ENCODE measurements at places on chromosomes 11 and 22.

DNA sequence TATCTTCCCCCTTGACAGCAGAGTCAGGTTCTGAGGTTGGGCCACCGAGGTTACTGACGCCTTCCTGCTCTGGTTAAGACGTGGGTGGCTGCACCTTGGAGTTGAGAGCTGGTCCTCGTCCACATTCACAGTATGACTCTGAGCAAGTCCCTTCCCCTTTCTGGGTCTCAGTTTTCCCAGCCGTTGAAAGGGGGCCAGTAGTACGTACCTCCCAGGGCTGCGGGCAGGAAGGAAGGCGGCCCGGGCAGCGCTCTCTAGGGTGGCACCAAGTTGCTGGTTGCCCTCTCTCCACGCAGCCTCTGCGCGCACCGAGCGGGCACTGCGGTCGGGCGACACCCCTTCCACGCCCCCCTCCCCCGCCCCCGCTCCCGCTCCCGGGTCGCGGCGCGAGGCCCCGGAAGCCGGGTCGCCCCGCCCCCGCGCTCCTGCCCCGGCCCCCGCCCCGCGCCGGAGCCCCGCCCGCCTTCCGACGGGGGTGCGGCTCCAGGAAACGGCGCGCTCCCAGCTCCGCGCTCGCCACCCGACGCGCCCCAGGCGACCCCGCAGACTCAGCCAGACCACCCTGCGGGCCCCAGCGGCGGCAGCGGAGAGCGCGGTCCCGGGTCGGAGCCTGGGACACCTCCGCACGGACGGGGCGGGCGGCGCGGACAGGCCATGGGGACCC is at the start of gene EHBP1L1:
Gene EHBP1L1 (plus strand): TSS at position 486 of the 664 bp plus-strand sequence. CDS start 250 bp downstream, outside the sequence.
- DNase-seq: no peak

- DNase-seq: no peak
Measured at GRCh38 chr22:20209761-20210250, 58.3 kb downstream of the RTN4R start.

DNA sequence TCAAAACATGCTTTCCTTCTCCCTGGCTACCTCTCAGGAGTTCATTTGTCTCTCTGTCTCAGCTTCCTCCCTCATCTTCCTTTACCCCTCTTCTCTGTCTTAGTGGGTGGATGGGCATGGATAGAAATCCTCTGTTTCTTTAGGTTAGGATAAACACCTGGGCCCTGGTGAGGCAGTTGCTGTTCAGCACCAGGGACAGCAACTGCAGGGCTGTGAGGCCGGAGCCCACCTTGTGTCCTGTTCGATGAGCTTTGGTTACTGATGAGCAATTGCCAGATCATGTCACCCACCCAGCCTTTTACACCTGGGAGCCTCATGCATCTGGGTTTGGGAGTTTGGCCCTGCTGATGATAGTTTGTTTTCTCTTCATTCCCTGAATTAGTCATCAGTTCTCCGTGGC is 6.1 kb upstream of the CRYBB3 start:
- DNase-seq: no peak

- no peak for DNase-seq
Measured at GRCh38 chr11:110071197-110071596, 22.0 kb upstream of the ZC3H12C start.

DNA sequence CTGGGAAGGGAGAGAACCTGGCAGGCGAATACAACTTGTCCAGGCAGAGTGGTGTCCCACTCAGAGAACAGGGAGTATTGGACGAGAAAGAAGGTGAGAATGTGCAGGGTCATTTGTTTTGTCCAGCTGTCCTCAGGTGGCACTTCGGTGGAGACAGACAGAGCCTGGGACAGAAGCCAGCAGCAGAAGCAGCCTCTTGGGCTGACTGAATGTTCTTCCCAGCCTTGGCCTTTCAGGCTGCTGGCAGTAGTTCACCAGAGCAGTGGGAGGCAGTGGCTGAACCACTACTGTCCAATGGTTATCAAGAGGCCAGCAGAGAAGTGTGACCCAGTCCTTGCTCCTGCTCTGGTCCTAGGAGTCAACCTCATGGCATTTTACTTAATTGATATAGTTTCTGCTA is 331.1 kb upstream of the NARS2 start:
- DNase-seq: no peak

- DNase-seq: no peak
Measured at GRCh38 chr22:17842386-17842785, 68.1 kb upstream of the BID start.

- DNase-seq: no peak
Measured at GRCh38 chr22:43854786-43855271, 7.5 kb downstream of the SULT4A1 start.

DNA sequence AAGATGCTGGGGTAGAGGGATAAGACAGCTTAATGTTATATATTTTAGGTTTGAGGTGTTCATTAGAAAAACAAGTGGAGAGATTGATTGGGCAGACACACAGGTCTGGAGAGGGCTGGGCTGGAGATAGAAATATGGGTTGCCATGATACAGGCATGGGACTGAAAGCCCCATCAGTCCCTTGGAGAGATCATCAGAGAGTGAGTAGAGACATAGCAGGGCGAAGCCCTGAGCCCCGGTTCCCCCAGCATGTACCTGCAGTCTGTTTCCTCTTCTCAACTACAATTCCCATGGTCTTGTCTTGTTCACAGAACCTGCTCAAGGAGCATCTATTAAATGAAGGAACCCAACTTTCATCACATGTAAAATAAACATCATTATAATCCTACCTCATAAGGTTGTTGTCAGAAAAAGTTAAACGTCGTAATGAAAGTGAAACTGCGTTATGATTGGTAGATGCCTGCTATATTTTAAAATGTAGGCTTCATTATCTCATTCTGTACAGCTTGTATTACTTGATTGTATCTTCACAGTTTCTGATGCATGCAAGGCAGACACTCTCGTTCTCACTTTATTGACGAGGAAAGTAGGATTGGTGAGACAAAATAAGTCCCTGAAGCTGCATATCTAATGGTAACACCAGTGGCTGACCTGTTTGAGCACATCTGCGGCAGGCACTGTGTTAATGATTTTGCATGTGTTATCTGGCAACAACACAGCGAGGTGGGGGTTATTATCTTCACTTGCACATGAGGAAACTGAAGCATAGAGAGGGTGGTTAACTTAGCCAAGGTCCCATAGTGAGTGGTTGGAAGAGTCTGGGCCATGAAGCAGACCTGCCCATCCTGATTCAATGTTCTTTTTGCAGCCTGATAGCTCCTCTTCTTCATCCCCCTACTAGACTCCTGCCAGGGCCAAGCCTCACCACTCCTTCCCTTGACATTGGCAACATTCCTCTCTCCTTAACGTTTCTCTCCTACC is 63.5 kb downstream of the ENDOD1 start:
- DNase-seq: no peak

DNA sequence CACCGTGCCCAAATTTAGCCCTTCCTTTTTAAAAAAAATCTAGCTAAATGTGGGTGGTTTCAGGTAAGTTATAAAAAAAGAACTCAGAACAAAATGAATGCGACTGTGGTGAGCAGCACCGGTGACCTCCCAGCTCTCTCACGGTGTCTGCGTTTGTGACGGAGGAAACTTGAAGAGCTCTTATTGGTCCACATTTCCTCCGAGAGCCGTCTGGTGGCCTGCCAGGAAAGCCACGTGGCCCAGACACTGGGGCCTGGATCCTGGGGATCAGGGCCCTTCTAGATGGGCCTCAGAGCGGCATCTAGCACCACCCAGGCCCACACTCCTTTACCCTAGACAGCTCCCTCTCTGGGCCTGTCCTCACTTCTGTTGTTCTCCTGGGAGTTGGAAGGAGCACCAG is 39.5 kb downstream of the B3GAT1 start:
- no peak for DNase-seq

- DNase-seq: no peak
Measured at GRCh38 chr11:65213322-65214211, 31.8 kb downstream of the CAPN1 start.

DNA sequence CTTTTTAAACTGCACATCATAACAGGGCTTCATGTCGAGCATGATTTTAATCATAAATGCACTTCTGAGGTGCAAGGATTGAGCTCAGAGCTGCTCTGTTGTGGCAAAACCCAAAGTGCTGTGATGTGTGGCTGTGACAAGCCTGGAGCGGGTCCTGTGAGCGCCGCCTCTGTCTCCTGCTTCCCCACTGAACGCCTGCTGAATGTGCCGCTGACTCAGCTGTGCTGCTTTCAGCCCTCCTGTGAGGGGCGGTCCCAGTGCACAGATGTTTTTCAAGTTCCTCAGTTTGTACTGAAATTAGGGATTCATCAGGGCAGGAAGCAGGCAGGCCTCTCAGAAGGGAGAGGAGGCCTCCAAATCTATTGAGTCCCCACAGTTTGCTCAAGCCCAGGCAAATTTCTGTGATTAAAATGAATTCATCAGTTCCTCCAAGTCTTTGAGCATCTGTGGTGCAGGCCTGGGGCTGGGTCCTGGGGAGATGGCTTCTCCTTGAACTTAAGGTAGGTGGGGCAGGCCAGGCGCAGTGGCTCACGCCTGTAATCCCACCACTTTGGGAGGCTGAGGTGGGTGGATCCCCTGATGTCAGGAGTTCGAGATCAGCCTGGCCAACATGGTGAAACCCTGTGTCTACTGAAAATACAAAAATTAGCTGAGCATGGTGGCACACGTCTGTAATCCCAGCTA is 3.0 kb upstream of the GTSE1 start:
- no peak for DNase-seq

GRCh38 chr11:118291477-118292135 is 12.9 kb upstream of the CD3E start:
- no peak for DNase-seq

GRCh38 chr11:102837646-102838045 is 5.8 kb downstream of the MMP3 start:
- no peak for DNase-seq

DNA sequence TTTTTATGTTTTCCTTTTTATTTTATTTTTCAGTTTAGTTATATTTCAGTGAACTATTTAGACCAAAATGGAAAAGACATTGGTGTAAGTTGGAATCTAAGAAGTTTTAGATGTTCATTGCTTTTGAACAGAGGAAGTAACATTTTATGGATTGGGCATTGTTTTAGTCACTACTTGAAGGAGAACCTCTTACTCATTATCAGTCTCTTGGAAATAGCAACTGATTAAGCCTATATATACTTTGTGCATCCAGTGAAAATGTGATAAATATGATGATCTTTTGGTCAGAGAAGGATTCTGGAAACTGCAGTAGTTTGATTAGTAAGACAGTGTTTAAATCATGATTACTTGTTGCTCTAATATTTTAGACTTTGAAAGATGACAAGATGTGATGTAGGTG is 14.4 kb downstream of the ARHGEF12 start:
- DNase-seq: no peak

GRCh38 chr11:16879690-16880089 is 134.5 kb downstream of the PLEKHA7 start:
- no peak for DNase-seq

GRCh38 chr11:123194337-123195187 is 486 bp downstream of the CLMP start:
- no peak for DNase-seq

DNA sequence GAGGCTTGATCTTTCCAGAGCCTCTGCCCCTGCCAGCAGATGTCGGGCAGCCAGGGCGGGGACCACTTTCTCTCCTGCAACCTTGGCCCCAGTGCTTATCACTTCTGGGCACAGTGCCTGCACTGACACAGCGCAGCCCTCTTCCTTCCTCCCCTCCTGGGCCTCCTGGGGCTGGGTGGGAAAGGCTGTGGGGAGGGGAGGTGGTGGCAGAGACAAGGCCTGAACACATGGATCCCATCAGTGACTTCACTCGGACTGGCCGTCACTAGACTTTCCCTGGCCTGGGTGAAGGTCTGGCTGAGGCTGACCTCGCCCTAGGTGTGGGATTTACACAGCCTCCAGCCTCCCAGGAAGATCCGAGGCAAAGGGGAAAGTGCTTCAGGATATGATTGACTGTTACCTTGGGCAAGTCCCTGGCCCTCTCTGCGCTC is 68.1 kb downstream of the LRRC32 start:
- no peak for DNase-seq

DNA sequence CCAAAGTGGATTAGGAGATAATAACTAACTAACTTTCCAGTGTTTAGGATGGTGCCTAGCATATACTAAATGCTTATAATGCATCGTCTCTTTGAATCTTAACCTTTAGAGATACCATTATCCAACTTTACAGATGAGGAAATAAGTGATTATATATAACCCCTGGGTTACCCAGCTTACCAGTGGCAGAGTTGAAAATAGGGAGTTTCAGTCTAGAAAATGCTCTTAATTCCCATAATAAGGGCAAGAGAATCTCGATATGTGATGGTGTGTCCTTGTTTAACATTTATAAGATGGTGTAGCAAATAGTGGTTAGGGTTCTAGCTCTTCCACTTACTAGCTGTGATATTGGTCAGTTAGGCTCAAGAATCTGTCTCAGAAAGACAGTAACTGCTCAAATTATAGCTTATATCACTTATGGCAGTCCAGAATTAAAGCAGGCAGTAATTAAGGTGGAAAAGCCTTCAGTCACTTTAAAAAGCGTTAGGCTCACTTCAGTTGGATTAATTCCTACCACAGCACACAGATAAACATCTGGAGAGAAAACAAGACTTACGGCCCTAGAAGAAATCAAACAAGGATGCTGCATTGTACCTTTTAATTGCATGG is 6.3 kb downstream of the XBP1 start:
- no peak for DNase-seq

DNA sequence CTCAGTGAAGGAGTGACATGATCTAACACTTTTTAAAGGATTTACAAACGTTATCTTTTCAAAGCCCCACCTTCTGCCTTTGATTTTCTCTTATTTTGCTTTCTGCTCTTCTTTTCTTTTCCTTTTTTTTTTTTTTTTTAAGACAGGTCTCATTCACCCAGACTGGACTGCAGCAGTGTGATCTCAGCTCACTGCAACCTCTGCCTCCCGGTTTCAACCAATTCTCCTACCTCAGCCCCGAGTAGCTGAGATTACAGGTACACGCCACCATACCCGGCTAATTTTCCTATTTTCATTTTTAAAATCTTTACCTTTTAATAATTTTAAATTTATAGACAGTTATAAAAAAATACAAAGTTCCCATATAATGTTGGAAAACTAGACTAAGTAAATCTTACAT is 63.7 kb upstream of the RPS13 start:
- DNase-seq: no peak

DNA sequence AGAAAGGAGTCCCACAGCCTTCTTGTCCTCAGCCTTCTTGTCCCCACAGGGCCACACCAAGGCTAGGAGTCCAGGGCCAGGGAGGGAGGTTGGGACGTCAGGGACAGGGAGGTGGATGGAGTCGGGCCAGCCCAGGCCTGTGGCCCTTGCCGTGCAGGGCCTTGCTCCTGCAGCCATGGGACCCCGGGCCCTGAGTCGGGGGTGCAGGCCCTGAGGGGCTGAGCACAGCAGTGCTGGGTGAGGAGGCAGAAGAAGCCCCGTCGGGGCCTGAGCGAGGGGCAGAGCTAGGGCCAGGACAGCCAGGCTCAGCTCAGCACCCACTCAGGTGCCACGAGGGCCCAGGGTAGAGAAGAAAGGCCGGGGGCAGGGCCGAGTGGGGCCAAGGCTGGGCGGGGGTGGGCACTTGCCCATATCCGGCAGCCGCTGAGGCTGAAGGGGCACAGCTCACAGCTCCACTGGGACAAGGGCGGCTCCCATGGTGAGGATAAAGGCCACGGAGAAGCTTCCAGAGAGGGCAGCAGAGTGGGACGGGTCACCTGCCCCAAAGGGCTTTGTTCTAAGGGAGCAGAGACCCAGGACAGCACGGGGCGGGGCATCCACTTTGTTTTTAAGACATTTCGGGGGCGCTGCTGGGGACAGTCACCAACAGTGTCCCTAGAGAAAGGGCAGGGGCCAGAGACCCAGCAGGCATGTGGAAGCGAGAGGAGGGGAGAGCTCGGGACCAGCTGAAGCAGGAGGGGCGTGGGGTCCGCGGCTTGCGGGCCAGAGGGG is 3.6 kb downstream of the MLC1 start:
- no peak for DNase-seq

GRCh38 chr22:35959121-35959800 is 69.4 kb downstream of the RBFOX2 start:
- peak; percentile 38 for DNase-seq

- no peak for DNase-seq
Measured at GRCh38 chr11:43699870-43700269, 19.3 kb downstream of the HSD17B12 start.

All from NCI-H2081 treated with DMSO at 0.1 percent for 48 hours (cell line).